CD8-positive, alpha-beta T cell (primary cell): ENCODE measurements at places on chromosomes 13 and 19.

- DNase-seq: no peak
These were observed 7.4 kb downstream of the SIGLEC8 start for GRCh38 chr19:51450730-51451307.

DNA sequence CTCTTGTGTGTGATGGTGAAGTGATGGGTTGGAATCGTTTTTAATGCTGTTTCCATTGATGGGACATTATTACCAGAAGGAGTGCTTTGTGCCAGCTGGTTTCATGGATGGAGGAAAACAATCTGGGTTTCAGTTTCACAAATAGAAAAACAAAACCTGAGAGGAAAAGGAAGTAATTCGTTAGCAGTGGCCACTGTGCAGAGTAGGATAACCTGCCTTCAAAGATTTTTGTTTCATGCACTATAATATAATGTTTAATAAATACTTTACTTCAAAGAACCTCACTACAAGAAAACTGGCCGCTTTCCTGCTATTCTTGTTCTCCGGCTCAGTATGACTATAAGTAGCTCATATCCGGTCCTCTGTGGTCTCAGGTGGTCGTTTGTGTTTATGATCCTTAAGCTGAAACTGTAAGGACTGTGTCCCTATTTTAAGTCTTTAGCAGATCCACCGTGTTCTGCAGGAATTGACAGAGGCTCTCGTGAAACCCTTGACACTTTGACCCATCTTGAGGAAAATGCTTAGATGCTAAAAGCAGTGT is 104.7 kb downstream of the GGACT start:
- DNase-seq: peak; percentile 7

GRCh38 chr13:47121092-47121763 is 224.4 kb upstream of the HTR2A start:
- DNase-seq: no peak

DNA sequence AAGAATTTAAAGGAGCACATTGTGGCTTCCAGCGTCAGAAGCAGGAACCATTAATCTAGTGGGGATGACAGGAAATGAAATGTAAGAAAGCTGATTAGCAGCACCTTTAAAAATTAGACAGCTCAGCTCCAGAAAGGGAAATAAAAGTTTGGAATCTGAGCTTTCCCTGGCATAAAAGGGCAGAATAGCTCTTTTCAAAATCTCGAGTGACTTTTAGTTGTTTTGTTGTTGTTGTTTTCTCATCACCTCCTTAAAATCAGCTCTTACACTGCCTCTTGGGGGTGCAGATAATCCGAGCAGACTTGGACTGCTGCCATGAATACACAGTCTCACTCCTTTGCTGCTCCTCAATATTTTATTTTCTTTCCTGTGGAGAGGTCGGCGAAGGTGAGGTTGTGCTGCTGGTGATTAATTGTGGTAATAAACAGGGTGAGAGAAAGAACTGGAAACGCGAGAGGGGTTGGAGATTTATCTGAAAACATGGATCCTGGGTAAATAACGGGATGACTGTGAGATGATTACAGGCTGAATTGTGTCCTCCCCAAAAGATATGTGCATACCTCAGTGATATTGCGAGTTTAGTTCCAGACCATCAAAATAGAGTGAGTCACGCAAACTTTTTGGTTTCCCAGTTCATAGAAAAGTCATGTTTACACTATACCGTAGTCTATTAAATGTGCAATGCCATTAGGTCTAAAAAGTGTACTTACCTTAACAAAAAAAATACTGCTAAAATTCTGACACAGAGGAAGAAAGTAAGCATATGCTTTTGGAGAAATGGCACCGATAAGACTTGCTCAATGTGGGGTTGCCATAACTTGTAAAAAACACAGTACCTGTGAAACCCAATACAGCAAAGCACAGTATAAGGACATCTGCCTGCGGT is 787.7 kb downstream of the UQCRFS1 start:
- DNase-seq: no peak

GRCh38 chr19:15264061-15264932 is 32.0 kb upstream of the EPHX3 start:
- DNase-seq: peak; percentile 82

GRCh38 chr19:53102206-53102755 is 941 bp downstream of the ZNF160 start:
- no peak for DNase-seq

GRCh38 chr19:37955986-37956385 is 49.0 kb downstream of the SIPA1L3 start:
- DNase-seq: no peak

DNA sequence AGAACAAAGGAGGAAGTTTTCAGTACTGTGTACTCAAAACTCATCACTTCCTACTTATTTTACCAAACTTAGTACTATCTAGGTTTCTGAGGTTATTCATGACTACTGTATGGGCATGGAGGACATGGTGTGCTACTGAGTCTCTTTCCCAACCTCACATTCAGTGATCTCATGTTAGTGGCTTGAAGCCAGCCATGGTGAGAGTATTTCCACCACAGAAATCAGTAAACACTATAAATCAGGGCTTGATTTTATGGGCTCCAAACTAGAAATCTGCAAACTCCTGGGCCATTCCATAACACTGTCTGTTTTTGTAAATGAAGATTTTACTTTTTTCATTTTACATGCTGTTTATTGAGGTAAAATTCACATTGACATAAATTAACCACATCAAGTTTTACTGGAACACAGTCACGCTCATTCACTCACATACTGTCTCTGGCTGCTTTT is 19.7 kb downstream of the MED26 start:
- no peak for DNase-seq

GRCh38 chr19:39686739-39687138 is 17.5 kb upstream of the LGALS14 start:
- DNase-seq: no peak

GRCh38 chr19:4182084-4182810 is at the start of the genes ANKRD24 and SIRT6:
ANKRD24 (plus strand) TSS chr19:4182689; CDS start chr19:4186426, 3,737 bp downstream.
SIRT6 (minus strand) TSS chr19:4182563; CDS start chr19:4182539, 24 bp downstream.
- peak; percentile 91 for DNase-seq

DNA sequence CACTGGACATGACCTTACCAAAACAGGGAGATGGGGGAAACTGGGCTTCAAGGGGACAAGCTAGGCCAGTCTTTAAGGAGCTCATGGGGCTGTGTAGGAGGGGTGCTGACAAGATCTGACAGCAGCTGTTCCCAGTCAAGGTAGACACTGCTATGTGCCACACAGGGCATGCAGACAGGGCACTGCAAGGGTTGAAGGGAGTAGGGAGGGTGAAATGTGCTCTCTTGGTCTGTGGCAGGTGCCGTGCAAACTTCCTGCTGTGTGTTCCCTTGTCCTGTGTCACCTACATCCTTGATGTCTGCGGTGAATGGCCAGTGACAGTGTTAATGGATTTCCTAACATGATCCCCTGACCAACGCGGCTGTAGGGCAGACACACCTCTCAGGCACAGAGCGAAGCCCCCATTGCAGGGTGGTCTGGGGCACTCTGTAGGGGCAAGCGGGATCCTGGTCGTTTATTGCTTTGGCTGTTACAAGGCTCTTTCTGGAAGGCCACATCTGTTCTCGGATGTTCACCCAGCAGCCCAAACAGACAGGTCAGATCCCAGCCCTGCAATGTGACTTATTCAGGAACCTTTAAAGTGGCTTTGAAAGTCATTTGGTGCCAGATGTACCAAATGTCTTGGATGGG is 199.5 kb upstream of the ZNF536 start:
- no peak for DNase-seq

- DNase-seq: no peak
These were observed 440.0 kb downstream of the RFC3 start for GRCh38 chr13:34257966-34258365.

- peak; percentile 37 for DNase-seq
These were observed 6.2 kb downstream of the MRPS31 start for GRCh38 chr13:40764587-40765403.

GRCh38 chr19:18379803-18380747 is 5.9 kb upstream of the GDF15 start:
- DNase-seq: no peak

DNA sequence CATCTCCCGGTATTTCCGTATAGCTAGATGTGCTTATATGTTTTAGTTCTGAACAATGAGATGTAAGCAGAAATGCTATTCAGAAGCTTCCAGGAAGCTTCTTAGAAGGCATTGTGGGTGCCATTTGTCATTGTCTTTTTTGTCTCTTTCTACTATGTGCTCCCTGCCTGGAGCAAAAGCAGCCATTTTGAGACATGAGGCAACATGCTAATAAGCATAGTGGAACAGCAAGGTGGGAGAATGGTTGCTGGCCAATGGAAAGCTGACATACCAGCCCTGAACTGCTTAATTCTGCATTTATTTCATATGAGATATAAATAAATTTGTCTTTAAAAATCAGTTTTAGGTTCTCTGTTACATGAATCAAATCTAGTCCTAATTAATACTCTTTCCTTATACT is 299.7 kb downstream of the LMO7 start:
- no peak for DNase-seq

- no peak for DNase-seq
These were observed 10.6 kb upstream of the KIR2DL4 start for GRCh38 chr19:54792814-54793213.

DNA sequence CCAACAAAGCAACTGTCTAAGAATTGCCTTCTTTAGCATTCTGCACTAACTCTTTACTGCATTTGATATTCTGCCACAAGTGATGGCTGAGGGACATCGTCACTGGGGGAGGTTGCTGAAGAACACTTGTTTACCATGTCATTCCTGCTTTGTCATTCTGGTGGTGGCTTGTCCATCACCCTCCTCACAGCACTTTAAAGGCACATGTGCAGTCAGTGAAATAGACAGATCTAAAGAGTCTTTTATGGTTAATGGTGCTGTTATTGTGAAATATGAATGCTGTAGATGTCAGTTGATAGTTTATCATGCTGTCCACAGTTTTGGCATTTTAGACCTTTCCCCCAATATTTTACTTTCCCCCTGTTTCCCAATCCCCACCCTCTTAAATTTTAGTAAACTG is 120.9 kb upstream of the TSC22D1 start:
- no peak for DNase-seq

- no peak for DNase-seq
These were observed 5.2 kb upstream of the CDC16 start for GRCh38 chr13:114229506-114229905.

GRCh38 chr19:46761418-46761831 is 15.2 kb upstream of the STRN4 start:
- no peak for DNase-seq

DNA sequence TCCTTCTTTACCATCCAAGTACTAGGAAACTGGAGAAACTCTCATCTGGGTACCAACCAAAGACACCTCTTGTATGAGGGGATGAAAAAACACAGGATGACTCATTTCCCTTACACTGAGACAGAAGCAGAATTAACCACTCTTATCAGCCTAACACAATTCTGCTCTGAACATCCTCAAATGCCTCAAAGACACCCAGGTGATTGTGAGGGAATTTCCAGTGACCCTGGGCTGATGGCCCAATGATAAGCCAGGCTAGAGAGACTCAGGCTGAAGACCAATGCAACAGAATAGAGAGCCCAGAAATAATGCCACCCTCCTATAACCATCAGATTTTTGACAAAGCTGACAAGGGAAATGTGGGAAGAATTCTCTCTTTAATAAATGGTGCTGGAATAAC is 7.0 kb downstream of the ZNF737 start:
- no peak for DNase-seq

- no peak for DNase-seq
These were observed 183.2 kb upstream of the SOX1 start for GRCh38 chr13:111883571-111884343.

DNA sequence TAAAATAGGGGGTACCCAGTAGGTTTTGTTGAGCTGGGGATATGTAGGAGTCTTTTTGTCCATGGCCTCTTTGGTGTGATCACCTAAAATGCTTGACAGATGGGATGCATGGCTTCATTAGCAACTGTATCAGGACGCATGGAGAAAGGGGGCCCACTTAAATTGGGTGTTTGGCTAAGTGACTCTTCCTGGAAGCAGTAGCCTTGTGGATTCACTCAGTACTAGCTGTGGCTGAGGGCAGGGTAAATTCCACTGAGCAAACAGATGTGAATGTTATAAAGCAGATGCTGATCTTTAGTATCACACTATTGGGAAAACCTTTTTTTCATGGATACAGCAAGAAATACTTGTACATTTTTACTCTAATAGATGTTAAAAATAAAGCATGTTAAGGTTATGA is 140.0 kb downstream of the FGF14 start:
- DNase-seq: no peak

GRCh38 chr19:50536662-50537305 is 23.1 kb upstream of the ASPDH start:
- DNase-seq: no peak

GRCh38 chr19:32692727-32693061 is 1.1 kb downstream of the NUDT19 start:
- no peak for DNase-seq

GRCh38 chr13:77988355-77988754 is 69.7 kb upstream of the EDNRB start:
- no peak for DNase-seq

- DNase-seq: no peak
These were observed 248.7 kb downstream of the TDRD3 start for GRCh38 chr13:60645676-60646075.

GRCh38 chr13:77859450-77859849 is 59.2 kb downstream of the EDNRB start:
- DNase-seq: no peak

DNA sequence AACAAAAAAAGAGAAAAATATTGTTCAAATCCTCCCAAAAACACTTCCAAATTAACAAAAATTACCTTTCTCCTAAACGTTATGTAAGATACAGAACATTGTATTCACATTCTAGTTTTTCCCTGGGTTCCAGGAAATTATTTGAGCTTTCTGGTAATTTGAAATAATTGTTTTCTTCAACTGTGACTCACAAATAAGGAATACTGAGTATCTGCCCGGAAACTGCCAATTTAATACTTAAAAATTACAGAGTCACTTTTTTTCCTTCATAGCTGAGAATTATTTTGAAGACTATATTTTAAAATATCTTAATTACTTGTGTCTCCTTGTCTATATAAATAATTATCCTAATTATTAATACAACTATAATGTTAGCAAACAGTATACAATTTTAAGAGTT is 709.0 kb upstream of the ARGLU1 start:
- DNase-seq: no peak

GRCh38 chr13:95743192-95743591 is 66.3 kb downstream of the DNAJC3 start:
- no peak for DNase-seq

DNA sequence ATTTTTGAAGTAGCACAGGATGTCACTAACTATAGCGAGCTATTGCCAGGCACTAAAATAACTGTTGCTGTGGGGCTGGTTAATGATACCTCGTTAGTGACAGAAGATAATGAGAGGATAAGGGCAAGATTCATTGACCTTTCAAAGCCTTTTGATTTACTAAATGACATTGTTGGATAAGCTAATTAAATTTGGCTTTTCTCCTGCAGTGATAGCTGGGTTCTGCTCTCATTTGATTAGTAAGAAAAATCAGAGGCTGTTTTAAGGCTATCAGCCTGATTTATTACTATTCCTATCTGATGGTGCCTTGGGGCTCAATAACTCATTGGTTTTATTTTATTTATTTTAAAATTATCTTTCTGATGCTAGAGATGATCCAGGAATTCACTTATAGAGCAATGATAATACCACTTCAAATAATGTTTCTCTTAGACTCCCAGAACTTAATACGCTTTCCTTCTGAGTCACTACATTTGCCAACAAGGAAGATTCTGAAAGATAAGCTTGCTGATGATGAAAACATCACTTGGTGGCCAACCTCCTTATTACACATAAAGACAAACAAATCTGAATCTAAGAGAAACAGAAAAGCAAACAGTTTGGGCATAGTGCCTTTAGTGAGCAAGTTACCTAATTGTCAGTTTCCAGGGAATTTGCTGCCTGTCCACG is 501.3 kb upstream of the ARGLU1 start:
- DNase-seq: no peak
